ENCODE measurements at places on chromosomes 6 and 20.

GRCh38 chr20:5220321-5221060, 93.7 kb downstream of the CDS2 start:
- no peak for DNase-seq

GRCh38 chr20:2871111-2871465, 2.2 kb upstream of the PTPRA start:
- DNase-seq = no peak

GRCh38 chr6:106145144-106145543, 59.0 kb downstream of the PRDM1 start:
- no peak for DNase-seq

GRCh38 chr6:166008441-166009369, 158.9 kb downstream of the TBXT start:
- no peak for DNase-seq

DNA sequence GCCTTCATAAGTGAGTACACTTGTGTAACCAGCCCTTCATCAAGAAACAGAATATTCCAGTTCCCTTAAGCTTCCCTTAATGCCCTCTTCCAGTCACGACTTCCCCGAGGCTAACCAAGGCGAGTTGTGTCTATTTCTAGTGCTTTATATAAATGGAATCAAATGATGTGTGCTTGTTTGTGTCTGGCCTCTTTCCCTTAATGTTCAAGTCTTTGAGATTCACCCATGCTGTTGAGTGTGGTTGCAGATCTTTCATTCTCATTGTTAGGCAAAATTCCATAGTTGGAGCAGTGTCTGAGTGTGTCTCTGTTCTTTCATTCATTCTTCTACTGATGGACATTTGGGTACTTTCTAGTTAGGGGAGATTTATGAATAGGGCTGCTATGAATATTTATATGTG, 135.0 kb downstream of the CEBPB start:
- DNase-seq = no peak

- DNase-seq = no peak
Measured at GRCh38 chr20:2596673-2597279, 55.7 kb upstream of the NOP56 start.

GRCh38 chr6:125031385-125031784, 69.1 kb downstream of the RNF217 start:
- no peak for DNase-seq

- DNase-seq = no peak
Measured at GRCh38 chr6:110938171-110938570, 20.3 kb upstream of the GTF3C6 start.

DNA sequence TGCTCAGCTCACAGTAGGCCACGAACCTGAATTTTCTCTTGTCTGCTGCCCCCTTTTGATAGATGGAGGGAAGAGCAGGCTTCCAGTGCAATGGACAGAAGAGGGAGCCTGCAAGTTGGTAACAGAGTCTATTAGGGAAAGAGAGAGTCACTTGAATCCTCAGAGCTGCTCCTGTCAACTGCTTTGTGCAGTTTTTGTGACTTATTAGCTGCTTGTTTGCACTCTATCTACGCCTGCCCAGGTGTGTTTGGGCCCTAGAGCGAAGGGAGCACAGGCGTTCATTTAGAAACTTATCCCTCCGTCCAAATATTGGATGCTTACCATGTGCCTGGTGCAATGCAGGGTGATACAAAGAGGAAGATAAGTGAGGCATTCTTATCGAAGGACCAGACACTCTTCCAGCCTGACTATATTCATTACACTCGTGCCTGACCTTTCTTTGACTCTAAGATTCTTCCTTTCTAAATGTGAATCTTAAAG, 11.6 kb upstream of the SLC2A12 start:
- DNase-seq = no peak

- DNase-seq = no peak
Measured at GRCh38 chr6:117514655-117515054, 32.2 kb downstream of the DCBLD1 start.

DNA sequence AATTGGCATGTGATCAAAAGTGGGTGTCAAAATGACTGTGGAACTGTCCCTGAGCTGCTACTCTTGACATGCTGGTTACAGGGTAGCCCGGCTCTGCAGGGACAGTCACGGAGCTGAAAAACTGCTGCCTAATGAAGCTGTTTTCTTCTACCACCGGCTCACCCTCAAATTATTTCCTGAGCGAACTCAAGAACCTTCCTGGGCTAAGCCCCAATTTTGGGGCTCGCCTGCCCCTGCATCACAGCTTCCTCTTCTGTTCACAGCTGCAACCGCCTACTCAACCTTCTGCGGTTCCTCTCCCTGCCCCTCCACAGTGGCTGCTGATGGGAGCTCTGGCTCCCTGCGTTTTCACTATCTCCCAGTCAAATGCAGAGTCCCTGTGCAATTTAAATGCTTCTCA, 110.8 kb upstream of the MLN start:
- no peak for DNase-seq

DNA sequence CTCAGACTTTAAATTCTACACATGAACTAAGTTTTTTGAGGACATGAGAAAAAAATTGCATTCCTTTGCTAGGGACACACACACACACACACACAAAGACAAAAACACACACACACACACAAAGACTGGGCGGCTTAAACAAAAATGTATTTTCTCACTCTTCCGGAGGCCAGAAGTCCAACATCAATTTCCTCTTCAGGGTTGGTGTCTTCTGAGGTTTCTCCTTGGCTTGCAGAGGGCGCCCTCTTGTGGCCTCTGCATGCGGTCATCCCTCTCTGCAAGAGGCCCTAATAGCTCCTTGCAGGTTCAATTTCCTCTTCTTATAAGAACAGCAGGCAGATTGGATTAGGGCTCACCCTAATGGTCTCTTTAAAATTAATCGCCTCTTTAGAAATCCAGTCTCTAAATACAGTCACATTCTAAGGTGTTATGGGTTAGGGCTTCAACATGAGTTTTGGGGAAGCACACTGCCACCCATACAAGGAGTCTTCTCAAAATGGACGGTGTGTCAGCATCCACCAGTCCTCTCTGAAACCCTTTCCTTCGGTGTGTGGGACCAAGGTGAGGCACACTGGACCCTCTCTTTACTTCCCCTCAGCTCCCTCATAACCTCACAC, 61.4 kb downstream of the GPR6 start:
- DNase-seq = peak; percentile 32

DNA sequence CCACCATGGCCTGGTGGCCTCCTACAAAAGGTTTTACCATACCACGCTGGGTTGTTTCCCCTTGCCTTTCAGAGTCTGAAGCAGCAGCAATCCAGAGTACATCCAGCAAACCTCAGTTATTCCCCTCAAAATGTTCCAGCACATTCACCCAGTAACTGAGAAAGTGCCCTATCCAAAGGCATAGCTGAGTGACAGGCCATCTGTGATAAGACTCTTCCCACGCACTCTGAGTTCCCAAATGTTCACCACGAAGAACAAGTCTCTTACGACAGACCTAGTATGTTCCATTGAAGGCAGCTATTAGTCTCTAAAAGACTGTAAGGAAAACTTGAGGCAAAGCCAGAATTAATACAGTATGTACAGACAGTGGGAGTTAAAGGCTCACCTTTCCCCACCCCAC, 31.6 kb upstream of the C20orf144 start:
- no peak for DNase-seq

DNA sequence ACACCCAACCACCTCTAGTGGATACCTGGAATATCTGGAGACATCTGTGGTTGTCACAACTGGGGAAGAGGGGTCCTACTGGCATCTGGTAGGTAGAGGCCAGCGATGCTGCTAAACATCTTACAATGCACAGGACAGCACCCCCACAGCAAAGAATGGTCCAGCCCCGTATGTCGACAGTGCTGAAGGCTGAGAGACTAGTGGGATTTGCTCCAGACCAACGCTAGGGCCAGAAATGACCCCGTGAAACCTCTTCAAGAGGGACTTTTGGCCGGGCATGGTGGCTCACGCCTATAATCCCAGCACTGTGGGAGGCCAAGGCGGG, 7.2 kb downstream of the PREX1 start:
- DNase-seq = no peak

- DNase-seq = no peak
Measured at GRCh38 chr6:109257494-109257893, 124.8 kb downstream of the CD164 start.

DNA sequence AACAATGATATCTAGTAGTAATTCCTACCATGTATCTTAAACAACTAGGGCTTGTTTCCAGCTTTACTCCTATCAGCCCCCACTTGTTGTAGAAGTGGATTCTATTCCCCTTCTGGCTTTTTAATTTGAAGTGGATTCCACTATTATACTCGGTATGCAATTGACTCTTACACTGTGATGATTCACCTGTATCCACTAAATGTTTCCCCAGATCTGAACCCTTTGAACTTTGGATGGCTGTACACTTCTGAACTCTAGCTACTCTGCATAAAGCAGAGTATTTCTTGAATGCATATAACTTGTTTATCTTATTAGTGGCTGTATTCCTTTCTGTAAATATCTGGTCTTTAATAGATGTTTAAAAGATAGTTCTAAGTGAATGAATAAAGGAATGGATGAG, 538.4 kb upstream of the NRSN1 start:
- no peak for DNase-seq

GRCh38 chr6:167766986-167767714, 59.6 kb upstream of the AFDN start:
- no peak for DNase-seq

DNA sequence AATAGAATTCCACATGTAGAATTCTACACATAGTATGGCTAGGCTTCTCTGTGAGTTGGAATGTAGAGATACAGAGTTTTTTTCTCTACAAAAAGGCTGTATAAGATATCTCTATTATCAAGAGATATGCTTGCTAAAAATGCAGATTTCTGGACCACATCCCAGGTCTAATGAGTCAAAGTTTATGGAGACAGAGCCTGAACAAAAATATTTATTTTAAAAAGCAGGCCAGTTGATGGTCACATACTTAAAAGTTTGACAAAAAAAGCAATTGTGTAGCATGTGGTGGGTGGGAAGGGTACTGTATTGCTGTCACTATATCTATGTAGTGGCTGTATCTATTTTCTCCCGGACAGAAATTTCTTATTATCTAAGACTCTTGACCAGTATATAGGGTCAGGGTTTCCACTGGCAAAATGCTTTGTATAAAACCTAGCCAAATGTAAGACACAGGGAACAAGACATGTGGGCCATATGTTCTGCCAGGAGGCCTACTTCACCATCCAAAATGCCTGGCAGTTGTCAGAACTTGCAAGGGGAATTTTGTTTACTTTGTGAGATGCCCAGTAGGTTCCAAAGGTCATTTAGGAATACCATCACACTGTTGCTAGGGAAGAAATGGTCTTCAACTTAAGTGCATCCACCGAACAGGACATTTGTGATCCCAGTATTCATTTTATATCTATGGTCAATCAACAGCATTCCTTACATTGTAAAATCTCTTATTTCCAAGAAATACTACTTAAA, 60.6 kb downstream of the SHPRH start:
- DNase-seq = no peak

- no peak for DNase-seq
Measured at GRCh38 chr6:27838945-27839625, 73.1 kb downstream of the OR2B2 start.

Measured in keratinocyte (primary cell).